ENCODE measurements at places on chromosomes 12 and 14.

DNA sequence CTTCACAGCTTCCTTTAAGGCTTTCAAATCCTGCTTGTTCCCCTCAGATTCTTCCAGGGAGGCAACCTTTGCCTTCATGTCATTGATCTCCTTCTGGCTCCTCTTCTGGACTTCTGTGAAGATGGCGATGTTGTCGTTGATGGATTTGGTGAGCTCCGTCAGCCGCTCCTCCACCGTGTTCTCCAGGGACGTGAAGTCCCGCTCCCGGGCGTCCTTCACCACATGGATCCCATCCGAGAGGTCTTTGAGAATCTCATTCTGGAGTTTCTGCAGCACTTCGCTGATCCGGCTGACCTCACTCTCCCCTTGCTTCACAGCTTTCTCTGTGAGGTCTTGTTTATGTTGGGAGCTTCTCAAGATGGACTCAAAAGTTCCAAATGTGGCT, 7.9 kb downstream of the CKAP4 start:
- DNase-seq = no peak

- DNase-seq = no peak
These were observed 20.8 kb downstream of the MLXIP start for GRCh38 chr12:122099280-122099749.

GRCh38 chr12:92326877-92327276, 181.2 kb upstream of the BTG1 start:
- no peak for DNase-seq

DNA sequence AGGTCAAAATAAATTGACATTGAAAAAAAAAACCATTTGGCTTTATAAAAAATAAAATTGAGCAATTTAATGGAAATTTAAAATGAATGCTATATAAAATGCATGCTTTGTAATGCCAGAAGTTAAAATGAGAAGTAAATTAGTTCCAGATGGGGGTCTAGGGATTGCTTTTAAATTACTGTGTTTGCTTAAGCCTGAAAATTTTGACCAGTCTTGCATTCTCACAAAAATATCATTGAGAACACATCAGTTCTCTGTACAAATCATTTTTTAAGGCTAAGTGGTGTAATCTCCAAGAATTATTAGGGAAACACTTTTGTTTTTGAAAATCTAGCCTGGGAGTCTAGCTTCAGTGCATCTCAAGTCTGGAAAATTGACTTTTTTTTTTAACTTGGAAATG, 90.7 kb downstream of the RERG start:
- no peak for DNase-seq

DNA sequence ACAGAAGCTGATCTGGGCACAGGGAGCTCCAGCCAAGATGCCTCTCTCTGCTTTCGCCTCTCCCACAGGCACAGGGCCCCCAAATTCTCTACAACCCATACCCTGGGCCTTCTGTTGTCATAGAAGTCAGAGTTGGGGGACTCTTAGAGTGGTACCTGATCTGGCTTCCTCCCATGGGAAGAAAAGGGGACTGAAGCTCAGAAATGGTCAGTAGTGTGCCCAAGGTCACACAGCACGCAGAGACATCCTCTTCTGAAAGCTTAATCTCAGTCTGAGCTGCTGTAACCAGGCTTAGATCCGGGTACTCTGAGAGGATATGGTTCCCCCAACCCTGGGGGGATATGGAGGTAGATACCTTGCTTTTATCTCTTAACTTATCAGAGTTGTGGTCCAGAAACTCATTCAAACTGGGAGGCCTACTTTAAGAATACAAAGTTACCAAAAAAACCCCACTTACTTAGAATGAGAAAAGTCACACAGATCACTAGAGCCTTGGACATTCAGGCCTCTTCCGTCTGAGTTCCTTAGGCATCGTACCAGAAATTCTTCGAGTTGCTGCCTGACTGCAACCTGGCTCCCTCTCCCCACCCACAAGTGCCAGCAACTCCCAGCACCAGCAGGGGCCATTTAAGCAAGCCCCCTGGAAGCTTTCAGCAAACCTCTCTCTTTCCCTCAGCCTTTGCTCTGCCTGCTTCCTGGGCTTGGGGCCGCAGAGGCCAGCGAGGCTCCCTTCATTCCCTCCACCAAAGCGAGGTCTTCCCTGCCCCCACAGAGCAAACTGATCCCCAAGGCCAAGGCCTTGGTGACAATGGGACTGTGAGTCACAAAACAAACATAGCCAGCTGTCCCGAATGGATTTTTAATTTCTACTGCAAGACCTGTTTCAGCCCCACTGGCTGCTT, 13.9 kb downstream of the KRT7 start:
- peak; percentile 45 for DNase-seq

GRCh38 chr14:64089920-64090319, 204.3 kb downstream of the ESR2 start:
- DNase-seq = peak; percentile 25

GRCh38 chr12:46210873-46211439, 57.9 kb downstream of the SLC38A1 start:
- no peak for DNase-seq

- DNase-seq = no peak
These were observed 118.7 kb upstream of the TMCC3 start for GRCh38 chr12:94769047-94769420.

GRCh38 chr14:54621686-54622085, 54.8 kb downstream of the SAMD4A start:
- DNase-seq = no peak

GRCh38 chr12:109518820-109519665, 41.6 kb downstream of the UBE3B start:
- peak; percentile 80 for DNase-seq

GRCh38 chr14:89828471-89829165, 125.9 kb downstream of the EFCAB11 start:
- DNase-seq = no peak

DNA sequence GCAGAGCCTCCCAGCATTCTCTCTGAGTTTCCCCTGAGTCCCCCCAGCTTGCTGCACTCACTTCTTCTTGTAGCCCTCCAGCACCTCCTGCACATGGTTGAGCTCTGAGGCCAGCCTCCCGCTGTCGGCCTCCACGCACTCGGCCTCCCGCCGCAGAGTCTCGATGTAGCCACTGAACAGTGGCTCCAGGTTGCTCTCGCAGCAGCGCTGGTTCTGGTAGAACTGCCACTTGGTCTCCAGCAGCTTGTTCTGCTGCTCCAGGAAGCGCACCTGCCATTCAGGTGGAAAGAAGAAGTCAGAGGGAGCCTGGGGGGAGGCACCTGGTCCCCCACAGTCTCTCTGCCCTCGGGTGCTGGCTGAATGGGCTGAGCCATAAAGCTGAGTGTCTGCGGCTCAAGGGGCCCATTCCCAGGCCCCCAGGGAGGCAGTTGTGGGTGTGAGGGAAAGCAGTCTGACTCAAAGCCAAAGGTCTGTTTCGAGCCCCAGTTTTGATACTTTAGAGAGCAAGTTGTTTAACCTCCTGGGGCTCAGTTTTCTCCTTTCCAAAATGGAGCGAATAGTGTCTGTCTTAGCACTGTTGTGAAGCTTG, 2.3 kb downstream of the KRT85 start:
- no peak for DNase-seq

GRCh38 chr14:72653026-72653425, 240.9 kb downstream of the DPF3 start:
- DNase-seq = peak; percentile 28

DNA sequence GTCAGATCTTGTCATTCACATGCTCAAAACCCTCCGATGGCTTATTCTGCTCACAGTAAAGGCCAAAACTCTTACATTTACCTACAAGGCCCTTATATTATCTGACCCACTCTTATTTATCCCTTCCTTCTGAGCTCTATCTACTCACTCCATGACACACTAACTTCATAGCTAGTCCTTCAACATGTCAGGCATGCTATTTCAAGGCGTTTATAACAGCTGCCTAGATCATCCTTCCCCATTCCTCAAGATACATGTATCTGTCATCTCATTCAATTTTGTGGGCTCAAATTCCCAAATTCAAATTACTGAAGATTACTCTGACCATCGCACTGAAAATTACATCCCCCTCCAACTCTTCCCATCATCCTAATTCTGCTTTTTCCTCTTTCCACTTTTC, 6.9 kb downstream of the MIS18BP1 start:
- DNase-seq = no peak

DNA sequence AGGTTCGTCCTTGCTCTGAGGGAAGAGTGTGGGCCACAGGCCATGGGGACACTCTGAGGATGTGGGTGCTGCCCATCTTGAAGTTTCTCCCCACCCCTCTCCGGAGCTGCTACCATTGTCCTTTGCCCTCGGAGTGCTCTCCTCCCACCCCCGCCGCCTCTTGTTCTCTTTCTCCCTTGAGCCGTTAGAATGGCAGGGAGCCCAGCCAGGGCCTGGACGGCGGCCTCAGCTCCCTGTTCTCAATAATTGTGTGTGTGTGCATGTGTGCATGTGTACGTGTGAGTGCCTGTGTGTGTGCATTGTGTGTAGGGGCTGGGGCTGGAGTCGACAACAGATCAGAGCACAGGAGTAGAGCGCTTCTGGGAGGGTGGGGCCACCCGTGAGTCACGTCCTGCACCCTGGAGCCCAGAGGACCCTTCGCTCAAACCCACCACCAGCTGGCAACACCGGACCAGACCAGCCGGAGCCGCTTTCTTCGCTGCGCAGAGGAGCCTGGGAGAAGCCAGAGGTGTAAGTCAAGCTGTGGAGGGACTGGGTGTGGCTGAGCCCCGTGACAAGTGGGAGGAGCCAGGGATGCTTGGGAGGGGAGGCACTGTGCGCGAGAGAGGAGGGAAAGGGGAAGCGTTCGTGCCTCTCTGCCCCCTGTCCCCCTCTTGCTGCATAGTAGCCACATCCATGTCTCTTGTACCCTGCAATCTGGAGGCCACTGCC, 25.9 kb upstream of the KCNA5 start:
- no peak for DNase-seq

GRCh38 chr12:622416-622815, 40.8 kb downstream of the NINJ2 start:
- DNase-seq = no peak

- DNase-seq = no peak
These were observed 322.2 kb downstream of the MDGA2 start for GRCh38 chr14:47353186-47353585.

DNA sequence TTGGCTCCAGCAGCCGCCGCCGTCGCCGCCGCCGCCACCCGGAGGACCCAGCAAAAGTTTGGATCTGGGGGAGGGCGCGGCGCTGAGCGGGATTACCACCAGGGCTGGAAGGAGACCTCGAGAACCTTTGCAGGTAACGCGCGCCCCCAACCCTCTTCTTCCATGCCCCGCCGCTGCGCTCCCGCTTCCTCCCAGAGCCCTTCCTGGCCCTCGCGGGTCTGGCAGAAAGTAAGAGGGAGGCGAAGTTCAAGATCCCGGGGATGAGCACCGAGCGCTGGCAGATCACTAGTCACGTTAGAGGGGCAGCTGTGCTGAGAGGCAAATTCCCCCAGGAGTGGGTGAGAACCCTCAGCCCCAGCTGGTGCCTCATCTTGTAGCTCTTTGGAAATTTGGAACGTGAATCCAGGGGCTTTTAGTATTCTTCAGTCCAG, 3.9 kb downstream of the FLRT2 start:
- peak; percentile 30 for DNase-seq
